ENCODE measurements at places on chromosomes 12 and 14.

DNA sequence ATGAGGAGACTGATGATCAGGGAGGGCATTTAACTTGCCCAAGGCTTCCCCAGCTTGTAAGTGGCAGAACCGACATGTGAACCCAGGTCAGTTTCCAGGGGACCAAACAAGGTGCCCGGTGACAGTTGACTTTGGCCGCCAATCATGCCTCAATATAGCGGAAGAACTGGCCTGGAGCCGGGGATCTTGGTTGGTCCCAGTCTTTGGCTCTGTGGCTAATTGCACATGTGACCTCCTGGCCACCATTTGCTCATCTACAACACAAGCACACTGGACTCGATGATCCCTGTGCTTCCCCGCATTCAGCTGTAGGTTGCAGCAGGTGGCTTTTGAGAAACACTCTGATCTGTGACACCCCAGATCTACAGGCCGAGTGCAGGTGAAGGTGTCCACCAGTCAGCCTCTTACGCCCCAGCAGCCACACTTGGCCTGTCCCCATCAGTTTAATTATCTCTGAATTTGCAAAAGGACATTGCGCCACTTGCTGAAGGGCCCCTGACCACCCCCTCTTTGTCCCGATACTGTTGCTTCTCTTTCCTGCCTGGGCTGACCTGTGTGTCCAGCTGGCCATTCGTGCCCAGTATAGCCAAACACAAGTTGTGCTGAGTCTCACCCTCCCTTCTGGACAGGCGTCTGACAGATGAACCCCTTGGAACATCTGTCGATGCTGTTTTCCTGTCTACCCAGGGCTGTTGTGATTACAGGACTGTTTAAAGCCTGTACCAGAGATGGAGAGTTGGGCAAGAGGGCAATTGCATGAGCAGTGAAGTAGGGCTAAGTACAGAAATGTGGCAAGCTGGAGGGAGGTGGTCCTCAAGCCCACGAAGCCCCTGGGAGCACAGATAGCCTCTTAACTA, 14.1 kb downstream of the ACACB start:
- DNase-seq = no peak

DNA sequence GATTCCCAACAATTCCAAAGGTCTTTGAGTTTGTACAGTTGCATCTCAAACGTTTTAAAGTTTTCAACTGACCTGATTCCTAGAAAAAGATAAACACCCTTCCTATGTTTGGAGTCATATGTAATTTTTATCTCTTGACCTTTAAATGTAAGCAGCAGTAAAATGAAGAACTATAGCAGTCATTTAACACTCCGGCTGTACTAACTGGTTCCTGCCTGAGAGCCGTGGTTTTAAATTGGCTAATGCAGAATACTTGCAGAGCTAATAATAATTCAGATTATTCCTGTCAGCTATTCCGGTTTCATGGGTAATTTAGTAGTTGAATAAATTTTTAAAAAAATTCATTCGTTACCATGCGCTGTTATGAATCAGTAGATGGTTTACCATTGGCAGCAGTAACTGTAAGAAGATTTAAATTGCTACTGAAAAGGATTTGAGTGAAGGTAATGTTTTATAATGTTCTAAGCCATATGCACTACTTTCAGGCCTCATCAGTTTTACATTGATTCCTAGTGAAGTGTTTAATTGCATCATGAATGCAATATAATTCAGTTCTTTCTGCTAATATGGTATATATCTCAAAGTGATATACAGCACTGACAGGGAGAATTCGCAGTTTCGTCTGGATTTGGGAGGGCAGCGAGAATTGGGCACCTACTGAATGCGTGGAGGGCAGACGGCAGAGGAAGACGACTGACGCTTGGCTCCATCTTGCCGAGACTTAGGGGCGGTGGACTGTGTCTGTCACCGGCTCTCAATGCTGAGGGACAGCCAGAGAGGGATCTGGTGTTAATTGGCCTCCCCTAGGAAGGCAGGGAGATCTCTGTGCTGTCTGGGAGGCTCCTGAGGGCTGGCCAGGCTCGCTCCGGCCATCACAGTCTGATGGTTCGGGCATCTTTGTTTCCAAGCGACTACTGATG, 217.7 kb downstream of the PHETA1 start:
- DNase-seq = no peak

- no peak for DNase-seq
Observed at GRCh38 chr12:68630598-68630997, 19.9 kb downstream of the RAP1B start.

DNA sequence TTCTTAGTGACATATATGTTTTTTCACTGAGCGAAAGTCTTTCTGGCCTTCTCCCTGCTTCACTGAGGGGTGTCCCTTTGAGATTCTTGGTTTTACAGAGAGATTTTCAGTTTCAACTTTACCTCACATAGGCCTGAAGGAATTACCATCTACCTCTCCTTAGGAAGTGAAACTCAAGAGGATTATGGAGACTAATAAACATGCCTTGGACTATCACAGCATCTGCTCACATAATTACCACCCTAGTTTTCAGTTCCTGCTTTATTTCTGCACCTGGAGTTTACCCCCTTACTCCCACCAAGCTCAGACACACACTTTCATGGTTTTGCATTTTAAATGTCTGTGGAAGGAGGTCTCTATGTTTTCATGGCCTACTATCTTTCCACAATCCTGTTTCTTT, 118.3 kb upstream of the SCAF11 start:
- DNase-seq = no peak

DNA sequence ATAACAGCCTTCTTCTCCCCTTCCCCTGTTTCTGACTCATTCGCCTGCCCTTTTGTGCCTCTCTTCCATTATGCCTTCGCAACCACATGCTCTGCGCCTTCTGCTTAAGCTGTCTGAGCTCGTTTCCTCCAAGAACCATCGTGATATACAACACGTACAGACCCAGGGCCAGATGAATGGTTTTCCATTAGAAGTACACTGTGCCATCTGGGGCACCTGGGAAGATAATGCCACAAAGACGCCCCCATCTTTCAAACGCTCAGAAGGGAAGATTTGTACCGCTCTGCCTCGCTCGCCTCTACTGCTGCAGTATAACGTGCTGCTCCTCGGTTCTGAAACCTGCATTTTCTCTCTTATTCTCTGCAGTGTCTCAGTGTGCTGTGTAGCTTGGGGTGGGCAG, 470.9 kb upstream of the STXBP6 start:
- no peak for DNase-seq

- no peak for DNase-seq
Observed at GRCh38 chr14:55052269-55052930, 953 bp downstream of the MAPK1IP1L start.

DNA sequence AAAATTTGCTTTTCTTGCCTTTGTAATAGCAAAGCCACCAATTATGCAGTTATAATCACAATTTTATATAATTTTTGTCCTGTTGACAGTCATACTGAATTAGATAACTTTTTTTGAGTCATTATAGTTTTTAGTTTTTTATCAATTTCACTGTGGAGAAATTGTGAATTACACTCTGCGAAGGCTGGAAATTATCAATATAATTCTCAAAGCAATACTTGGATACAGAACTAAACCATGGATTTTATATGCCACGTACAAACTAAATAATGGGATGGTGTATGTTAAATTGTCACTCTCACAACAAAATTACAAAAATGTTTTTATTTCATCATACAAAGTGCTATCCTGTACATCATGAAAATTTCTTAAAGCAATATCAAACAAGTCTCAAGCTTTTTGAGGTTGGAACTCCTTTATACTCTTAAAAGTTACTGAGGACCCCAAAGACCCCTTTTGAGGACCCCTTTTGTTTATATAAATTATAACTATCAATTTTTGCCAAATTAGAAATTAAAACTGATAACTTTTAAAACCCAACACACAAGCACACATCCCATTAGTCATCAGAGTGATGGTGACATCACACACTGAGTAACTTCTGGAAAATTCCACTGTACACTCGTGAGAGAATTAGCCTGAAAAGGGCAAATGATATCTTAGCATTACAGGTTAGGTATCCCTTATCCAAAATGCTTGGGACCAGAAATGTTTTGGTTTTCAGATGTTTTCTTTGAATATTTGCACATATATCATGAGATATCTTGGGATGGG, 19.8 kb upstream of the AQP2 start:
- DNase-seq = no peak

GRCh38 chr14:67487937-67488893, at the start of gene TMEM229B:
TMEM229B (minus strand) TSS chr14:67488721; CDS start chr14:67473923, 14,798 bp downstream.
- no peak for DNase-seq

- DNase-seq = no peak
Observed at GRCh38 chr12:65827827-65828231, 3.5 kb downstream of the HMGA2 start.

GRCh38 chr14:89445273-89445973, 28.4 kb upstream of the FOXN3 start:
- no peak for DNase-seq

DNA sequence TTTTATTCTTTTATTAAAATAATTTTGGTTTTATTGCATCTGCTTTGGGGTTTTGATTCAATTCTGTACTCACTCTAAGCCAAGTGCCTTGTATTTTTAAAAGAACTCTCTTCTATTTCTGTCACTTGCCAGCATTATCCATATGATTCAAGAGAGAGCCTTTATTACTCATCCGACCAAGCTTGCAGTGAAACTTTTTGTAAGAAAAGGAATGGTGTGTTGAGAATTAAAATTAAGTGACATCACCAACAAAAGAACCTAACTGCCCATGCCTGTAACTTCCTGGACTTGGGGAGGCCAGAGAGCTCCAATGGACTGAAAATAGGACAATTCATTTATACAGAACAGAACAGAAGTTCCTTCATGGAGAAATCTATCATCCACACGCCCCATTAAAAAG, 52.1 kb downstream of the GALNT4 start:
- no peak for DNase-seq

GRCh38 chr12:110826592-110827200, 20.1 kb upstream of the CCDC63 start:
- DNase-seq = no peak

- DNase-seq = no peak
Observed at GRCh38 chr14:32304296-32304695, 24.8 kb upstream of the AKAP6 start.

DNA sequence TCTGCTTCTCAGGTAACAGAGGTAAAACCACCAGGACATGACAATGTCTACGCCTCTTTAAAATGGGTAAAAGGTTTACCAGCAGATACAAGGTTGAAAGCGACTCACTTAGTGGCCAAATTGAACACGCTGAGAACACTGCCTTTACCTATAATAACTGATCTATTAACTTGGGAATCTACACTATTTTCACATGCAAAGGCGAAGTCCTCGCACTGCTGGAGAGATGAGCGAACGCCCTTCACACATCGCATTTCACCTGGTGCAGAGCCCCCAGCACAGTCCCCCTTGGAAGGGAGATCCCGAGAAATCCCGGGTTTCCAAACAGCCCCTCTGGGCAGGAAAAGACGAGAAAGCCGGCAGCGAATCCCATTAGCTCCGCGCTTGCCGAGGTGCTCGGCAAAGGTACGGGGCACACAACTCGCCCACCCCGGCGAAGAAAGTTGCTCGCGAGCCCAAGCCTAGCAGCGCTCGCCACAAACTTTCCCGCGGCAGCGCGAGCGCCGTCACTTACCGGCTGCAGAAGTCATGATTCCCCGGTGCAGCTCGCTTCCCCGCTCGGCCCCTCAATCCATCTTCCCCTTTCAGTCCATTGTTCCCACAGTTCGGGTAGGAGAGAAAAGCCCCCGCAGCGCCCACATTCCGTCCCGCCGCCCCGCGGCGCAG, 423 bp downstream of the FGD6 start:
- no peak for DNase-seq

DNA sequence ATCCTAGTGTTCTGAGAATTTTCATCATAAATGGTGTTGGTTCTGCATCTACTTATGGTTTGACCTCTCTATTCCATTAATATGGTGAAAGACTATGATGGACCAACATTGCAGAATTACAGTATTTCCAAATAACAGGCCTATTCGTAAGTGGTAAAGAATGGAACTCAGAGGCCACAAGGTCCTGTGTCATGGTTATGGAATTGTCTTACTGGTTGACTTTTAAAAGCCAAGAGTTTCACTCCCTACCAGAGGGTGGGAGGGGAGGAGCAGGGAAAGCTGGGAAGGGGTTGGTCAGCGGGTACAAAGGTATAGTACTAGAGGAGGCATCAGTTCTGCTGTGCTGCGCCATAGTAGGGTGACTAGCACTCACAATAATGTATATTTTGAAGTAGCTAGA, 153.4 kb downstream of the TMEM132D start:
- DNase-seq = no peak

- no peak for DNase-seq
Observed at GRCh38 chr12:124547626-124548025, 19.8 kb downstream of the NCOR2 start.

DNA sequence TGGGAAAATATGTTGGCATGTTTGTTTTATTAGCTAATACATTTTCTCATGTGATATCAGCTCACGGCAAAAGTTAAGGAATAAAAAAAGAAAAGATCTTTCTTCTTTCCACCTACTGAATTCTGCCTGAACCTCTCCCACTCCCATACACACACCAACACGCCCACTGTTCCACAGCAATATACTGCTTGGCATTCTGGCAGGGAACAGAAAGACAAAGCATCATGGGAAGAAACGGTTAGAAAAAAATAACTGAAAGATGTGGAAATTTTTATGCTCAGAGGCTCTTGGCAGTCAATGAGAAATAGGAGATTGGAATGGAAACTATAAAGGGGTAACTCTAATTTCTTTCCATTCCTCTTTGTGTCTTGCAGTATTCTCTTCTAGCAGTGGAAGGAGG, 268.5 kb downstream of the FOXG1 start:
- no peak for DNase-seq

DNA sequence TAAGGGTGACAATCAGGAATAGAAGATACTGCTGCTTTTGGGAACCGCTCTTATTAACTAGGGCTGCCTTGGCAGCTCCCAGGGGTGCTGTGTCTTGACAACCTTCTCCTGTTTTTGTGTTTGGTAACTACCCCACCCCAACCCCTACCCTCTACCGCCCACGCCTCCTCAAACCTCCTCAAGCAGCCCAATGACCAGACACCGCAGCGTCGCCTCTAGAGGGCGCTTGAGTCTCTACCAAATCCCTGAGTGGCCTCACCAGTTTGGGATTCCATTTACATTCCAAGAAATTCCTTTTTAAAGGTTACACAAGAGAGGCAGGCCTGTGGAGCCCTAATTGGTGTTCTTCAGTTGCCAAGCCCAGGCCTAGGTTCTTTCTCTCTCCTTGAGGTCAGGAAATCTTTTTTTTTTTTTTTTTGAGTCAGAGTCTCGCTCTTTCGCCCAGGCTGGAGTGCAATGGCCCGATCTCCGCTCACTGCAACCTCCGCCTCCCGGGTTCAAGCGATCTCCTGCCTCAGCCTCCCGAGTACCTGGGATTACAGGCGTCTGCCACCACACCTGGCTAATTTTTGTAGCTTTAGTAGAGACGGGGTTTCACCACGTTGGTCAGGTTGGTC, 72.4 kb upstream of the USP44 start:
- no peak for DNase-seq

DNA sequence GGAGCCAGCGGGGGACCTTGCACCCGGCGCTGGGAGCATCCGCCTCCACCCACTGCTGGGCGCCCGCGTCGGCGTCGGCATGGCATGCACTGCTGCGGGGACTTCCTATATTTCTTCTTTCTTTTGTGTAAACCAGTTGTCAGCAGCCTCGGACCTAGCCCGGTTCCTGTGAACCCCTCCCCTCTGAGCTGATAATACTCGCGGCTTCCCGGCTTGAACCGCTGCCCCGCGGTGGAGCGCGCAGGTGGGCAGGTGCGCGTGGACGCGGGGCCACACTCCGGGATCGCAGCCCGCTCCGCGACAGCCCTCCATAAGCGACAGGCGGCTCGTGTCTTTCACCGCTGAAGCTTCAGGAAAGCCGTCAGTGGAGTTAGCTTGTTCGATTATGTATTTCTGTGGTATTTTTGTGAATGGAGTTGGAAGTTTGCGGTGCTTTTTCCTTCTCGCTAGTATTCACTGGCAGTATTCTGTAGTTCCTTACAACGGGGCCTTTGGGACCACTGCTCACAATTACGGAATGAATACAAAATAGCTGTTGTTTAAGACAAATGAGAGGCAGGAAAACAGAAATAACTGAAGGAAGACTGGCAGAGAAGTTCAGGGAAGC, 870 bp downstream of the BMAL2 start:
- no peak for DNase-seq

Data from cortex of kidney (tissue), 1 donor.